Heart right ventricle (tissue), 16 donors: ENCODE measurements at places on chromosomes 16 and 17. TPM values are rescaled to one million over a fixed set of nuclear protein-coding genes. Genes with fewer than 3 reads are reported as not detected.

PSMC5 gene
- 113 TPM for total RNA-seq

- no peak overlapping the region for H3K4me3 ChIP-seq
- no peak overlapping the region for H3K27ac ChIP-seq
- H3K4me1 ChIP-seq = peaks cover 80% of the 10 kb centered on the region
- no peaks in the 10 kb centered on the region for H3K36me3 ChIP-seq
- no peak for DNase-seq
- no peaks in the 10 kb centered on the region for H3K27me3 ChIP-seq
Observed at GRCh38 chr17:64340557-64340956, 50.1 kb downstream of the PECAM1 start.

DNA sequence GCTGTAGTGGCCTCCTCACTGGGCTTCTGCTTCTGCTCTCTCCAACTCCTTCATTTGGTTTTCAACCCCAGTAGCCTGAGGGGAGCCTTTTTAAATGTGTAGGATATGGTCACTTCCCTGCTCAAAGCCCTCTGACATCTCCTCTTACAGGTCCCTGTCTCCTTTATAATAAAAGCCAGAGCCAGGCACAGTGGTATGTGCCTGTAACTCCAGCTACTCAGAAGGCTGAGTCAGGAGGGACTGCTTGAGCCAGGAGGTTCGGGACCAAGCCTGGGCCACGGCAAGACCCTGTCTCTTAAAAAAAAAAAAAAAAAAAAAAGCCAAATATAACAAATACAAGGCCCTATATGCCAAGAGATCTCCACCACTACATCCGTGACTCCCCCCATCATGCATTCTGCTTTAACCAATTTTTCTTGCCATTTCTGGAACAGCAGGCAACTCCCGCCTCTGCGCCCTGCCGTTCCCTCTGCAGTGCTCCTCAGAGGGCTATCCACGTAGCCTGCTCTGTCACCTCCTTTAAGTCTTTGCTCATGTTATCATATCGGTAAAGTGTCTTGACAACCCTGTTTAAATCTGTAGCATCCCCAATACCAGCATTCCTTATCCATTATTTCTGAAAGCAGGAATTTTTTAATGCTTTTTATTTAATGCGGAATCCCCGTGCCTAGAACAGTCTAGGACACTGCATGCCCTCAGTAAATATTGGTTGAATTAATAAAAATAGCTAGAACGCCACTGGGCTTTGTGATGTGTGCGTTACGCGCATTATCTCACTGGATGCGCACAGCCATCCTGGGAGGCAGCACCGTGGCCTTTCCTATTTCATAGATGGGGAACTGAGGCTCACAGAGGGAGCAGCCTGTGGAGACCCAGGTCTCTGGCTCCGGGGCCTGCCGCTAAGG, 9.5 kb downstream of the ZNF771 start:
- peaks cover 12% of the 10 kb centered on the region for H3K4me1 ChIP-seq
- no peak for DNase-seq
- H3K36me3 ChIP-seq = peaks cover 38% of the 10 kb centered on the region
- H3K27me3 ChIP-seq = no peaks in the 10 kb centered on the region
- peak overlapping the region; percentile 77 for H3K4me3 ChIP-seq

- H3K4me3 ChIP-seq = peak overlapping the region; percentile 95
- peaks cover 45% of the 10 kb centered on the region for H3K4me1 ChIP-seq
- H3K36me3 ChIP-seq = no peaks in the 10 kb centered on the region
- no peak for DNase-seq
- H3K27me3 ChIP-seq = no peaks in the 10 kb centered on the region
Observed at GRCh38 chr16:22375117-22375962, 921 bp upstream of the CDR2 start.

- H3K27ac ChIP-seq = no peak overlapping the region
- DNase-seq = peak; percentile 23
- H3K4me1 ChIP-seq = no peaks in the 10 kb centered on the region
- no peak overlapping the region for H3K4me3 ChIP-seq
- no peaks in the 10 kb centered on the region for H3K36me3 ChIP-seq
Observed at GRCh38 chr16:13036600-13036999, 135.2 kb downstream of the SHISA9 start.

GRCh38 chr17:14352136-14352535, 51.3 kb downstream of the HS3ST3B1 start:
- no peaks in the 10 kb centered on the region for H3K36me3 ChIP-seq
- DNase-seq = no peak
- no peak overlapping the region for H3K4me3 ChIP-seq

GRCh38 chr17:73947966-73948355, 255.5 kb upstream of the RPL38 start:
- peaks cover 10% of the 10 kb centered on the region for H3K4me1 ChIP-seq
- H3K27ac ChIP-seq = no peak overlapping the region
- DNase-seq = no peak

DNA sequence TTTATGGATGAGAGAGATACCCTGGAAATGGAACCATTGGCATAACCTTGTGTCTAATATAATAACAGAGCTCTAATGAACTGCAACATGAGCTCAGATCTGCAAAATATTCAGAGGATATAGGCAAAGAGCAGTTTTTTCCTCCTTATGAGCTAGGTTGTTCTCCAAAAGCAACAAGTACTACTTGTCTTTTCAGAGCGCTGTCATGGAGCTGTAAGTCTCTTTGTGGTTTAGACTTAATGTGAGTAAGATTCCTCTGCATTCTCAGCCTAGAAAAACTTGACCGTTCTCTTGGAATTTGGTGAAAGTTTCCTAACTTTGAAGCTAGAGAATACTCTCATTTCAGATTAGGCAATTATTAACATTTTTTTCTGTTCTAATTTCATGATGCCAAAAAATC, 85.2 kb downstream of the FTO start:
- H3K27me3 ChIP-seq = no peaks in the 10 kb centered on the region
- H3K4me3 ChIP-seq = no peak overlapping the region
- no peaks in the 10 kb centered on the region for H3K4me1 ChIP-seq
- DNase-seq = no peak
- H3K36me3 ChIP-seq = no peaks in the 10 kb centered on the region
